Stimulated activated CD4-positive, alpha-beta T cell treated with anti-CD3 and anti-CD28 coated beads, Interleukin-1b, Interleukin-23, amount 100 ng/mL, for 24 hours (primary cell): ENCODE measurements at places on chromosomes 6 and 20.

- no peak for DNase-seq
Observed at GRCh38 chr6:98094696-98095095, 739.7 kb upstream of the POU3F2 start.

DNA sequence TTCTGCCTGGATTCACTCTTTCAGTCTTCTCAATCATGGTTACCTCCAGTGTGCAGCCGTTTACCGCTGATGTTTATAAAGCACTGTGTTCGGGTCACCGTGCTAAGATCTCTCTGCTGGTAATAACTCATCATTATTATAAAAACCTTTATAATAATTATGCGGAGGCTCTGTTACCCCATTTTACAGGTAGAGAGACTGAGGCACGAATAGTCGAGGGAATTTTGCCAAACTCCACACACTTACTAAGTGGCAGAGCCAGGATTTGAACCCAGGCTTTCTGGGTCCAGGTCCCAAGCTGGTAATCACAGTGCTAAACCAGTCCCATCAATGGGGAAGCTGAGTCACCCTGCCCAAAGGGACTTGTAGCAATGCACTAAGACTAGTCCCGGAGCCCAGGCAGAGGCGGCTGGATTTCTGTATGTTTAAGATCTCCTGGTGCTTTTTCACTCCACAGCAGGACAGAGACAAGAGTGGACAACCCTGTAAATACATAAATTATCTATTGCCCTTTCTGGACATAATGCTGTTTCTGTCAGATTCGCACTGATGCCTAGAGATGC is 48.1 kb downstream of the SYNJ2 start:
- DNase-seq = no peak

DNA sequence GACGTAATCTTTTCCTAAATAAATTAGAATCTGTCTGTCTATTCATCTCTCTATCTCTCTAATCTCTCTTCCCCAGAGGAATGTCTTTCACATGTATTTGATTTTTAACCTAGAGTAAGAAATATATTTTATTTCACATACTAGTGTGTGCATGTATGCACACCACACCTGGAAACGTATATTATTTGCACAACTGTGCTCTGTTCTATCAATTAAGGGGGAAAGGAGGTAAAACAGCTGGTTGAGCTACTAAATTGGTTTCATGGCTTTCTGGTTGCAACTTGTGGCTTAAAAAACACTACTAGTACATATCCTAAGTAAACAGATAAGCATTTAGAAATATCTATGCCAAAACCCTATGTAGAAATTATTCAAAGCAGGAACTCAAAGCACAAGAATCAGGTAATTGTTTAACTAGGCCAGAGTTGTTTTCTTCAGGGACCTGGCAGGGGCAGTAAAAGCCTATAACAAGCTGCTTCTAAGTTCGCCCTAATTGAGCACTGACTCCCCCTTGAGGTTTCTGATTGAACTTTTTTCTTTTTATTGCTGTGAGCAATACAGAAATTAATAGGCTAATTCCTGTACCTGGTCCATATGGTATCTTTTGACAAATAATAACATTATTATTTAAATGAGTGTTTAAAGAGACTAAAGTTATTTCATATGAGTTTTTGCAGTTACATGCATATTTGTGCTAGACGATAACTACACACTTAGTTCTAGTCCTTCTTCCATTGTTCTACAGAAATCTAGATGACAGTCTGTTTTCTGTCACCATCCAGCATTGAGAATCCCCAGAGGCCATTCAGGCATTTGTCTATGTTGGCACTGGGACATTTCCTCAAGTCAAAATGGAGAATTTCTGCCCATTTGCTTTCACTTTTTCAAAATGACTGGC is 88.6 kb downstream of the MCHR2 start:
- no peak for DNase-seq

GRCh38 chr6:110459137-110459536 is 17.3 kb downstream of the SLC22A16 start:
- DNase-seq = no peak

- no peak for DNase-seq
Observed at GRCh38 chr6:11964729-11965335, 47.3 kb upstream of the HIVEP1 start.

DNA sequence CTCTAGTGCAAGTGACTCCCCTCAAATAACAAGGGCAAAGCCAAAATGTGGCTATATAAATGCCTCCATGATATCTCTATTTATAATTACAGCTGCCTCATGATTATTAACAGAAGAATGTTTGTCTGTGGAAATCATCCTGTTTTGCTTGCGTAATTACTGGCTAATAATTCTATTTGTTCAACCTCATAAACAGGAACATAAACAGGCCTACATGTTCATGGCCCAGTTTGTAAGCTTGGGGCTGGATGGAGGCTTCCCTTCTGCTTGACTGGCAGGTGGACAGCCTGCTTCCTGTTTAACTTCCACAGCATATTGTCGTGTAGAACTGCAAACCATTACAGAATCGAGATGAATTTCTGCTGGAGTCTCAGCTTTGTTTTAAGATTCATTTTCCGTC is 766.0 kb upstream of the MAP3K7 start:
- DNase-seq = no peak

DNA sequence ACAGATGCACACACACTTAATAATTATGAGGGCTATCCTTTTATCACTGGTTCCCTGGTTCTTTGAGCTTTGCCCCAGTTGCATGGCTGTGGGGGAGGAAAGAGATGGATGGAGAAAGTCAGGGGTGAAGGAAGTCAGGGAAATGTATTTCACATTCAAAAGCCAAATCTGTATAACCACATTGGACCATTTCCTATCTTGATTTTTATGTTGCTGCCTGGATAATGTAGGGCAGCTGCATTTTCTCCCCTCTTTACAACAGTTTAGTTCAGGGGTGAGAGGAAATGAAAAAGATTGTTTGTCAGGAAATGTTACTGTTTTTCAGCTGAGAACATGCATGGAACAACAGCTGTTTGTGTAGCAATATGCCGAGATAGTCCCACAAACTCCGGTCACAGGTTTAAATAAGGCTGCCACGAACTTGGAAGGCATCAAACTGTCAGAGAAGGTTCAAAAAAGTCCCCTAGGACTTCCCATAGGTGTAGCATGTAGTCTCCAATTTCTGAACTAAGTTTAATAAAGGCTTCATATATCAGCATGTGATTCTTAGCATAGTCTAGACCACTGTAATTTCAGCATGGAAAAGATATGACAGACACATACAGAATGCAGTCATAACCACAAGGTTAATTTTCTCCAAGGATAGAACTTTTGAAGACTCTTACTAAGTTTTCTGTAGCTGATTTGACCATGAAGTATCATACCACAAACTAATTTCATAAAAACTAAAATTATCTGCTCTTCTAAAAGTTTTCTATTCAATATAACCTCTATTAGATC is 82.1 kb upstream of the COL21A1 start:
- DNase-seq = no peak

DNA sequence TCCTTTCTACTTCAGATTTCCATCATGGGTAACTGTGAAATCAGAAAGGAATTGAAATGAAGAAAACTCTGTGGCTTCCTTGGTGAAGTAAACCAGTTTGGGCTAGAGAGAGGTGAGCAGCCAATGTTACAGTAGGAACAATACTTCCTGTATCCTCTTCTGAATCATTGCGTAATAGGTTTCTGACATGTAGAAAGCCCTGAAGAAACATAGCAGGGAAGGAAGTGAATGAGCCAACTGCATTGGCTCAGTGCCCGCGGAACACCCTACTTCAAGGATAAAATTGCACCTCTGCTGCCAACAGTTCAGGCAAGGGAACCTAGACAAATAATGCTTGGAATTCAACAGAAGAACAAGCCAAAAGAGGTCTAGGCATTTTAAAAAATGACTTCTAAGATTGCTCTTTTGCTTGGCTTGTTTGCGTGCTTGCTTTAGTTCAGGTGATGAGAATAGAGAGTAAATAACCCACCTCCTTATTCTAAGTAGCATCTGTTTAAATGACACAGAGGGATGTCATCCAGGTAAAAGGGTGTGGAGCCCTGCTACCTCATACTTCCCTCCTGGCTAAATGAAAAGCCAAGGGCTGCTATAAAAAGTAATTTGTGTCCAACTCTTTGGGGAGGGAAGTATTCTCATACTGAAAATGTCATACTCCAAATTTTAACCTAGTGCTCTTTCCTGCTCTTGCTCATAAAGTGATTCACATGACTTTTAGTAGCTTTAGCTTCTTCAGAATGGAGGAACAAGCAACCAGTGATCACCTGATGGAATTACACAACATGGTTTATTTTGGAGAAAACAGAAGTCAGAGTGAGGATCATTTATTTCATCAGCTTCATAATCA is 30.0 kb upstream of the AKIRIN2 start:
- DNase-seq = no peak

- no peak for DNase-seq
Observed at GRCh38 chr6:128500749-128501600, 19.4 kb downstream of the PTPRK start.

- DNase-seq = no peak
Observed at GRCh38 chr6:156971153-156971885, 194.1 kb downstream of the ARID1B start.

DNA sequence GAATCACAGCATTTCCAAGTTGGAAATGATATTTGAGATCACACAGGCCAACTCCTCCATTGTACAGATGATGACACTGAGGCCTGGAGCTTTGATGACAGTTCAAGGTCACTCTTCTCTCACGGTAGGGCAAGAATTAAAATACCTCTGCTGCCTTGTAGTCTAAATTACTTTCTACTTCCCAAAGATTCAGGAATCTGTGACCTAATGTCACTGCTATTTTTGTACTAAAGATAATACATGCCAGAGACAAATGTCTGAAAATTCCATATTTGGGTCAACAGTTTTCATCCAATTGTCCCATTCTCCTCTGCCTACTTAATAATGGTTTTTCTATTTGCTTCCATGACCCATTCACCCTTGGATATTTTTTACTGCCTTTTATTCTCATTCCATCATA is 160.0 kb downstream of the SOD2 start:
- no peak for DNase-seq

- no peak for DNase-seq
Observed at GRCh38 chr20:40676491-40677269, 12.4 kb downstream of the MAFB start.

DNA sequence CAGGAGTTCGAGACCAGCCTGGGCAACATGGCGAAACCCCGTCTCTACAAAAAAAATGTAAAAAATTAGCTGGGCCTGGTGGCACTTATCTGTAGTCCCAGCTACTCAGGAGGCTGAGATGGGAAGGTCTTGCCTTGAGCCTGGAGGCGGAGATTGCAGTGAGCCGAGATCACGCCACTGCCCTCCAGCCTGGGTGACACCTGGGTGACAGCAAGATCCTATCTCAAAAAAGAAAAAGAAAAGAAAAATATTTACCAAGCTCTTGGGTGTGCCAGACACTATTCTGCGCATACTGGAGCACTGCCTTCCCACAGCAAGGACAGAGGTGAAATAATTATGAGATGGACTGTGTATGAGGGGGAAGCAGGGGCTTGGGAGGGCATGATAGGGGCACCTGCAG is 19.6 kb downstream of the POFUT1 start:
- no peak for DNase-seq

- peak; percentile 33 for DNase-seq
Observed at GRCh38 chr6:119742188-119742803, 392.7 kb upstream of the MAN1A1 start.

GRCh38 chr20:38934530-38934929 is 8.3 kb downstream of the FAM83D start:
- no peak for DNase-seq

DNA sequence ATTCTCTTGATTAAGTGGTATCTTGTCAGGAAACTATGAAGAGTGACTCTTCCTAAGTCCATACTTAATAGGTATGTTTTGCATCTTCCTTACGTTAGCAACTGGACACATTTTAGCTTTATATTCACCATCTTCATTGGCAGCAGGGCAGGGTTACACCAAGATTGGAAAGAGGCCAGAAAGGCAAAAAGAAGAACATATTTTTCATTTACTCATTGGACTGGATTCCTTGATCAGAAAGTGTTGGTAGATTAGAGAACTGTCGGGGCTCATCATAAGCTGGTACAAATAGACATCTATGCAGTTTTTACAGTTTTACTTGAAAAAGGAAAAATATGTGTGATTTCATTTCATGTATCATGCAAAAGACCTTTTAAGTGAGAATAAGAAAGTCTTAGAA is 464.9 kb downstream of the LMBRD1 start:
- no peak for DNase-seq

- DNase-seq = no peak
Observed at GRCh38 chr20:9051508-9051907, 17.4 kb upstream of the PLCB4 start.

- no peak for DNase-seq
Observed at GRCh38 chr20:14757728-14758127, 420.3 kb upstream of the FLRT3 start.

DNA sequence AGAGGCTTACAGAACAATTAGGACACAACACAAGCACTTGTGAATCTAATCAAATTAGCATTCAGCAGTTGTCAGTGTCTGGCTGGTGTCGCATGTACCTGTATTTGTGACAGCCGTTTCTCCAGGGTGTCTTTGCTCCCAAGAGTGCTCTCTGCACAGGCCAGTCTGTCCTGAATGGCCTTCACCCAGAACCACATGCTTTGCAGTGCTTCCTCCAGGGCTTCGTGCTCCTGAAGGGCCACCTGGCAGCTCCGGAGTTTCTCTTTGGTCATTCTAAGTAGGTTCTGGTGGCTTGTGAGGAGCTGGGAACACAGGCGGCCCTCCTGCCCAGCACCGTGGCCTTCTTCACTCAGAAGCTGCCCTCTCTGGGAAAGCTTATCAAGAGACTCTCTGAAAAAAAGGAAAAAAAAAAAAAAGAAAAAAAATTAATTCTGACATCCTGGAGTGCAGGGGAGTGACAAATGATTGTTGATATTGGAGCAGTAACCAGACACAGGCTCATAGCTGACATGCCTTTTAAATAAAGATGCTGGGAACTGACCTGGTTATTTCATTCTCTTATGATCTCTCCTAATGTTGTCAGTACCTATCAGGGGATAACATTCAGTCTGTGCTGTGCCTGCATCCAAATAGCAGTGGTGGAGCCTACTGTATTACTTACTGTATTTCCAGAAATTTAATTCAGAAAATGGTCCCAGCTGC is 245.8 kb downstream of the SYNE1 start:
- no peak for DNase-seq

- DNase-seq = no peak
Observed at GRCh38 chr20:21801193-21801592, 95.7 kb downstream of the PAX1 start.

- no peak for DNase-seq
Observed at GRCh38 chr6:168851460-168852375, 401.9 kb downstream of the THBS2 start.
